Activated naive CD8-positive, alpha-beta T cell treated with anti-CD3 and anti-CD28 coated beads, Interleukin-2, amount 10 ng/mL, durations not matched to agents 7 days and 5 days (primary cell): ENCODE measurements at places on chromosomes 16 and 17. TPM values are rescaled to one million over a fixed set of nuclear protein-coding genes. Genes with fewer than 3 reads are reported as not detected.

The LGALS9B gene
- 2.0 TPM for total RNA-seq

The ZG16 gene
- total RNA-seq, result not detected

The PPP1R1B gene
- not detected for total RNA-seq

The HIC1 gene
- 62.1 TPM for total RNA-seq

The ICAM2 gene
- 61.7 TPM for total RNA-seq

The DRC7 gene
- 0.17 TPM for total RNA-seq

The BBS2 gene
- total RNA-seq, result 41.5 TPM

The BCAR1 gene
- total RNA-seq, result not detected

The MEIOC gene
- not detected for total RNA-seq

The ATP2A3 gene
- total RNA-seq, result 297 TPM

DNA sequence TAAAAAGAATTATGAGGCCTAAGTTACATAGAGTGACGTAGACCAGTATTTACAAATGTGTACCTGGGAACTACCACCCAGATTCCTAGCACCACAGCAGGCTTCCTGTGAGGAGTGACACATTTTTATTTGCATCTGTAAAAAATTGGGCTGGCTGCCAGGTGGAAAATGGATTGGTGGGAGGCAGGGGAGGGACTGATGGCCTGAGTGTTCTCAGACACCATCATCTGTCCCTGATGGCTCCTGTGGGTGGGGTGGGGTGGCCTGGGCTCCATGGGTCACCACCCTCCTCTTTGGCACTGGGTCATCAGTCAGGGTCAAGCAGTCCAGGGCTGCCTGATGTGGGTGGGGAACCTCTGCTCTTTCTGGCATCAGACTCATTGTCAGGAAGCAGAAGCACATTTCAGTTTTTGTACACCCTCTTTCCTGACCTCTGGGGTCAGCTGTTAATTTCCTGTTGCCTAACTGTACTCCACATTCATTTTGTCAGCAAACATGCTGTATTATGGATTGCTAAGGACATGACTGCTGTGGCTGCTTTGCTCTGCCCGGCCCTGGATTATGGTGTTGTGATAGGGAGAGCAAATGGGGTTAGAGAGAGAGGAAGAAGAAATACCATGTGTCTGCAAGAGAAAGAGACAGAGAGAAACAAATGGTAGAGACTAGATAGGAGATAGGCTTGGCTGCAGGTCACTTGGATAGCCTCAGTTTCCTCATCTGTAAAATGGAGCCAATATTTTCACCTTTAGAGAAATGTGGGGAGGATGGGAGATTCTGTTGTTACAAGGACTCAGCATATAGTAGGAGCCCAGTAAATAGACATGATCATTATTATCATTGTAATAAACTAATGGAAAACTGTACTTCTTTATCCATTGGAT lies 11.6 kb upstream of the MFAP4 start:
- DNase-seq, result no peak
- H3K4me3 ChIP-seq, result no peak overlapping the region
- H3K27me3 ChIP-seq, result peaks cover 8% of the 10 kb centered on the region
- no peak overlapping the region for H3K27ac ChIP-seq
- no peaks in the 10 kb centered on the region for H3K4me1 ChIP-seq

DNA sequence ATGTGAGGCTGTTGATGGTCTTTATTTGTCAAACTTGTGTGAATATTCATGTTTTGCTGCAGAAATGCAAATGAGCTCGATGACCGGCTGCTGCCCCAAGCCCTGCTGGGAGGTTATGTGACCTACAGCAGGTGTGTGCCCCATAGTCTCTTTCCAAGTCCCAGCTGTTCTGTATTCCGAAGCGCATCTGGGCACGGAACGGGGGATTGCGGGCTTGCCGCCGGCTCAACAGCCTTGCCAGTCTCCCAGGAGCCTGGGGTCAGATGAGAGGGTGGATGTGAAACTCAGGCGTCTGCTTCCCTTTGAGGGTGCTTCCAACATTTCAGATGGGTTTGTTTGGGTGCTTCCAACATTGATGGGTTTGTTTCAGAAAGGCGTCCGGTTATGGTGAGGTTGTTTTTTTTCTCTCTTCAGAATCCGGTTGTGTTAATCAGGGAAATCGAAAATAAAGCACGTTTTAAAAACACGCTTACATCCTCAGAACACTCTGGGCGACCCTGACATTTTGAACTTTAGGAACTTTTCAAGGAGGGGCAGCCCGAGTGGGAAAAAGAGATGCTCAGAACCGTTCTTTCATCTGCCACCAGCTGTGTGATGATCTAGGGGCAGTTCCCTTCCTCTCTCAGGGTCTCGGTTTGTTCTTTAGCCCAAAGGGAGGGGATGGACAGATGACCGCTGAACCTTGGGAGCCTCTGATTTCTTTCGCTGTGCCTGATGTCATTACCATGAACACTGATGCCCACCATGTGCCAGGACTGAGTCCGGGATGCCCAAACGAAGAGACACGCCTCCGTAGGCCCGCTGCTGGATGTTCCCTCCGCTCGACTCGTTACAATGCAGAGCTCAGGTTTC lies 47.8 kb upstream of the AMZ2 start:
- H3K27me3 ChIP-seq, result peaks cover 60% of the 10 kb centered on the region
- DNase-seq, result peak; percentile 56
- no peaks in the 10 kb centered on the region for H3K36me3 ChIP-seq
- peak overlapping the region; percentile 80 for H3K4me3 ChIP-seq
- H3K4me1 ChIP-seq, result peaks cover 21% of the 10 kb centered on the region

GRCh38 chr17:62712171-62712581 lies 84.7 kb downstream of the MRC2 start:
- H3K27me3 ChIP-seq, result peaks cover 10% of the 10 kb centered on the region
- H3K27ac ChIP-seq, result no peak overlapping the region
- no peak overlapping the region for H3K4me3 ChIP-seq
- DNase-seq, result no peak

GRCh38 chr16:30397056-30397455 lies 1.8 kb downstream of the ZNF48 start:
- H3K36me3 ChIP-seq, result peaks cover 10% of the 10 kb centered on the region
- peaks cover 41% of the 10 kb centered on the region for H3K4me1 ChIP-seq
- peak overlapping the region; percentile 70 for H3K27ac ChIP-seq
- DNase-seq, result no peak
- H3K27me3 ChIP-seq, result peaks cover 4% of the 10 kb centered on the region
- peak overlapping the region; percentile 51 for H3K4me3 ChIP-seq

- H3K36me3 ChIP-seq, result no peaks in the 10 kb centered on the region
- H3K4me1 ChIP-seq, result no peaks in the 10 kb centered on the region
- H3K27ac ChIP-seq, result no peak overlapping the region
- H3K4me3 ChIP-seq, result no peak overlapping the region
Observed at GRCh38 chr17:78618264-78619066, 41.3 kb upstream of the DNAH17 start.

DNA sequence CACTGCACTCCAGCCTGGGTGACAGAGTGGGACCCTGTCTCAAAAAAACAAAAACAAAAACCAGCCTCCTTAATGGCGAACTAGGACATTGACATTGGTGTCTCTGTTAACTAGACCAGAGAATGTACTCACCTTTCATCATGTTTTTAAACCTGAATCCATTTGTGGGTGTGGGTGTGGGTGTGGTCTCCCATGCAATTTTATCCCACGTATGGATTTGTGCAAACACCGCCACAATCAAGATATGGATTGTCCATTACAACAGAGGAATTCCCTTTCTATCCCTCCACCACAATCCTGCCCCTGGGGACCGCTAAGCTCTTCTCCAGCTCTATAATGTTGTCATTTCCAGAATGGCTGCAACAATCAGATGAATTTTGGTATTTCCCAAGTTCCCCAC lies 49.9 kb downstream of the DNAH17 start:
- H3K4me1 ChIP-seq, result peaks cover 5% of the 10 kb centered on the region
- no peak for DNase-seq
- H3K27me3 ChIP-seq, result no peaks in the 10 kb centered on the region
- no peak overlapping the region for H3K27ac ChIP-seq
- H3K36me3 ChIP-seq, result no peaks in the 10 kb centered on the region

DNA sequence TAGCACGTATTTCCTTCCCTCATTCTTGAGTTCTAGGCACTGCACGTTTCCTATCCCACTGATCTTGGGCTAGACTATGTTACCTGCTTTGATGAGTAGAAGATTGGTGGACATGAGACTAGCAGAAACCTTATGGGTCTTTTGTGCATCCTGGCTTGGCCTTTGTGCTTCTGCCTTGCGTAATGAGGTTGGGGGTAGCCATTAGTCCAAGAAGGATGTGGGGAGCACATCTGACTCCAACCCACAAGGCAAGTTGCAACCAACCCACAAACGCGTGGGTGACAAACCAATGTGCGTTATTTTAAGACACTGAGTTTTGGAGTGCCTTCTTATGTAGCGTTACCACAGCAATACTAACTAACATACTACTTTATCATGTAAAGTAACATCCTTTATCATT lies 180.4 kb upstream of the IRX5 start:
- no peaks in the 10 kb centered on the region for H3K4me1 ChIP-seq
- DNase-seq, result no peak
- H3K27me3 ChIP-seq, result no peaks in the 10 kb centered on the region
- H3K4me3 ChIP-seq, result no peak overlapping the region

DNA sequence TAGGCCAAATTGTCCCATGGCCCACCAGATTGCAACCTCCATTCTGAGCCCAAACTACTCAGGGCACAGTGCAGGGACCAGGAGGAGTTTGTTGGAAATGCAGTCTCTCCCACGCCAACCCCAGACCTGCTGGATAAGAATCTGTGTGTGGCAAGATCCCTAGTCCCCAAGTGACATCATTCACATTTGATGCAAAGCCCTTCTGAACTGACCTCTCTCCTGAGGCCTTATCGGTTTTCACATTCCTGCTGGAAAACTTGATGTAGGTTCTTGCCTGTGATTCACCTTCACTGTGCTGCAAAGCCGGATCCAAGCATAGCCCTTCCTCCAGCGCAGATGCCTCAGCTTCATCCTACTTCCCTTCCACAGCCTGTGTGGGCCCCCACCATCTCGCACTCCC lies 6.6 kb upstream of the SHCBP1 start:
- H3K27ac ChIP-seq, result no peak overlapping the region
- no peak for DNase-seq
- no peak overlapping the region for H3K4me3 ChIP-seq
- no peaks in the 10 kb centered on the region for H3K27me3 ChIP-seq
- no peaks in the 10 kb centered on the region for H3K4me1 ChIP-seq

DNA sequence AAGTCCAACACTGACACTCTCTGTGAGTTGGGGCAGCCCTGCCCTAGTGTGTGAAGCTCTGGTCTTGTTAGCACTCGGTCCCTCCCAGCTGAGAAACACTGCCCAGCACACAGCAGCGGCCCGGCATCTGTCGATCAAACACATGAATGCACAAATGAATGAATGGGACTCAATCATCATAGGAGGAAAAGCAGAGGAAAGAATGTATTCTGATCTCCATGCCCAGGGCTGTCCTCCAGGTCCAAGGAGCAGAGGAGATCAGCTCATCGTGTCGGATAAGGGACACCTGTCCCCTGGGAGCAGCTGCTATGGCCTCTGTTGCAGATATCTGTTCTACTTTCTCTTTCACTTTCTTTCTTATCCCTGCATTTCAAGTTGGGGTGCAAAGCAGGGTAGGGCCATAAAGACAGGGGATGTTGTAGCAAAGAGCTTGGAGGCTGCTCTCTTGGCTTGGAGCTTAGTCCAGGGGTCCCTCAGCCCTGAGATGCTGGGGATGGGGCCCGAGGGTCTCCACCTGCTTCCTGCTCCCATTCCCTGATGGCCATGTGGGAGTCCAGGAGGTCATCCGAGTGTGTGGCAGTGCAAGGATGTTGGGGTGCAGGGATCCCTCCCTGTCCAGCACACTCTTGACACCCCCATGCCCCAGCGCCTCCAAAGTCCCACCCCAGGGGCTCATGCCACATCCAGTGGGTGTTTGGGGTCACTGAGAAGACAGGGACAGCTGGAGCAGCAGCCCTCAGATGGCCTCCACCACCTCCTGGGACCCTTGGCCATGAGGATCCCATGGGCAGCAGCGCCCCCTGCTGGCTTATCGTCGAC lies 88.2 kb downstream of the IRF8 start:
- H3K36me3 ChIP-seq, result no peaks in the 10 kb centered on the region
- H3K4me3 ChIP-seq, result peak overlapping the region; percentile 41
- peak; percentile 69 for DNase-seq
- peak overlapping the region; percentile 68 for H3K27ac ChIP-seq
- H3K4me1 ChIP-seq, result peaks cover 37% of the 10 kb centered on the region

GRCh38 chr17:75979705-75980187 lies 706 bp downstream of the TEN1 start:
- H3K4me3 ChIP-seq, result peak overlapping the region; percentile 98
- peak overlapping the region; percentile 98 for H3K27ac ChIP-seq
- H3K27me3 ChIP-seq, result no peaks in the 10 kb centered on the region
- H3K36me3 ChIP-seq, result peaks cover 11% of the 10 kb centered on the region
- peaks cover 33% of the 10 kb centered on the region for H3K4me1 ChIP-seq
- no peak for DNase-seq

DNA sequence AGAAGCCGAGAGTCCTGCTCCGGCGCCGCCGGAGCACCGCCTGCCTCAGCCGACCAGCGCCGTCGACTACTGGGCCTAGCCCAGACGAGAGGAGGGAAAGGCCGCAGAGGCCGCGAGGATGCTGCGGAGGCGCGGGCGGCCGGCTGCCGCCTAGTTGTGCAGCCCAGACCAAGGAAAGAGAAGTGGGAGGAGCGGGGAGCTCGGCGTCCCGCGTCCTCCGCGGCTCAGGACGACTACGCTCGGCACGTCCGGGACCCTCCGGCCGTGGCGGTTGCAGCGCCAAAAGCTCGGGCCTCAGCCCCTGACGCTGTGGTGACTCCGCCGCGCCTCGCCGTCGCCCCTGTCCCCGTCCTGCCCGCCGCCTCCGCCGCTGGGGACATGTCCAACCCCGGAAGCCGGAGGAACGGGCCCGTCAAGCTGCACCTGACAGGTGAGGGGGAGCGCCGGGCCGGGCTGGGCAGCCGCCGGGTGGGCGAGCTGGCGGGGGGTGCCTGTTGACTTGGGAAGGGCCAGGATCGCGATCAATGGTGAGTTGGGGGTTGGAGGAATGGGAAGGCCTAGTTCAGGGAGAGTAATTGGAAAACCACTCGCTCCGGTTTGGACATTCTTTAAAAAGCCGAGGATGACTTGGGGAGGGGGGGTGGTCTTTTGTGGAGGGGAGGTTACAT lies 37.7 kb downstream of the RNF135 start:
- DNase-seq, result peak; percentile 69
- peak overlapping the region; percentile 86 for H3K4me3 ChIP-seq
- no peaks in the 10 kb centered on the region for H3K36me3 ChIP-seq
- peaks cover 32% of the 10 kb centered on the region for H3K27me3 ChIP-seq

- H3K27me3 ChIP-seq, result no peaks in the 10 kb centered on the region
- no peak overlapping the region for H3K4me3 ChIP-seq
- no peak overlapping the region for H3K27ac ChIP-seq
- DNase-seq, result no peak
- H3K36me3 ChIP-seq, result peaks cover 53% of the 10 kb centered on the region
Observed at GRCh38 chr17:77178563-77178962, 37.8 kb downstream of the SEC14L1 start.

DNA sequence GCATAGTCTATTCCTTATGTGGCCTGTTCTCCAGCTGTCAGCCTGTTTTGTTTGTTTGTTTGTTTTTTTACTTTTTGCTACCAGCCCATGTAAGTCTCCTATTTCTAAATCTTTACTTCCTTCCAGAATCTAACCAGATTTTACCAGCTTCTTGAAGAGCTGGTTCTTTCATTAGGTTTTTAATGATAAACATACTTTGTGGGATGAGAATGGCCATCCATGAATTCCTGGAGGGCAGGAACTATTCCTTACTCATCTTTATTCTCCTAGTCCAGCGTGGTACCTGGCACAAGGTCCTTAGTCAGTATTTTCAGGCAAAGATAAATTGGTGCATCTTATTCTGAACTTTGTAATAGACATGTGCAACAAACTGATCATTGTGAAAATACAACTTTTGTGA lies 17.3 kb downstream of the RSPRY1 start:
- no peak overlapping the region for H3K4me3 ChIP-seq
- no peak for DNase-seq
- H3K27me3 ChIP-seq, result no peaks in the 10 kb centered on the region
- H3K4me1 ChIP-seq, result peaks cover 3% of the 10 kb centered on the region
- H3K27ac ChIP-seq, result no peak overlapping the region
